ENCODE measurements at places on chromosomes 11 and 22.

GRCh38 chr22:46084943-46085827, 65.1 kb upstream of the PPARA start:
- DNase-seq, result peak; percentile 76

- DNase-seq, result no peak
Observed at GRCh38 chr22:42863349-42863961, 6.4 kb upstream of the ARFGAP3 start.

GRCh38 chr11:83600661-83601060, 314.5 kb upstream of the CCDC90B start:
- no peak for DNase-seq

GRCh38 chr11:122309262-122309925, 193.4 kb upstream of the BLID start:
- peak; percentile 50 for DNase-seq

DNA sequence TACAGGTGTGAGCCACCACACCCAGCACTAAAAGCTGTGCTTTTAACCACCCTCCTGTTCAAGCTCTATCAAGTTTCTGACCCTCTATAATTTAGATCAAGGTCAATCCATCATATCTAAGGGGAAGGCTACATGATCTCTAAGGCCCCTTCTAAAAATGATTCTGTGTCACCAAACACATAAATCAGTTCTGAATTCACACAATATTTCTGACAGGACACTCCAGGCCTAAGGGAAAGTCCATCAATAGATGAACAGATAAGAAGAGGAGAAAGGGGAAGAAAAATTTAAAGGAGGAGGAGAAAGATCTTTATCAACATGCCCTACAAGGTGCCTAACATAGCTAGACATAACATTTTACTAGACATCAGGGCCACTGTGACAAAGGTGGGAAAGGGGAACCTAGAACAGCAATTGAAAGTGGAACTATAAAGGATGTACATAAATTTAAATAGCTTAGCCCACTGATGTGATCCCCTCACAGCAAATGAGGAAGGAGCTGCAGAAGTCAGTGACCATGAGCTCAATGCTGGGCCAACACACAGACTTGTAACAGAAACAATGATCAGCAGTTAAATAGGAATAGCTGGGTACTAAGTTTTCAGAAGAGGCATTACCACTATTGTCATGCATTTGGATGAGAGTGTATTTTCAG, 4.7 kb downstream of the PRCP start:
- no peak for DNase-seq

DNA sequence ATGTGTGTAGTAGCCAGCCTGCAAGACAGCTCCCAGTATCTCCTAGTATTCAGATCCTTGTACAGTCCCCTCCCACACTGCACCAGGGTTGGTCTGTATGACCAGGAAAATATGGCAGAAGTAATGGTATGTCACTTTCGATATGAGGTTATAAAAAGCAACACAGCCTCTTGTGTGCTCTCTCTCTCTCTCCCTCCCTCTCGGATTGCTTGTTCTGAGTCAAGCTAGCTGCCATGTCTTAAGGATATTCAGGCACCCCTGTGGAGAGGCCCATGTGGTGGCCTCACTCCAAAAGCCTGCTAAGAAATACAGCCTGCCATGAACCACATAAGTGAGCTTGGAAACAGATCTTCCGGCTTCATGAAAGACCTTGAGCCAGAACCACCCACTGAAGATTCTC, 25.4 kb downstream of the FXYD6 start:
- peak; percentile 32 for DNase-seq

DNA sequence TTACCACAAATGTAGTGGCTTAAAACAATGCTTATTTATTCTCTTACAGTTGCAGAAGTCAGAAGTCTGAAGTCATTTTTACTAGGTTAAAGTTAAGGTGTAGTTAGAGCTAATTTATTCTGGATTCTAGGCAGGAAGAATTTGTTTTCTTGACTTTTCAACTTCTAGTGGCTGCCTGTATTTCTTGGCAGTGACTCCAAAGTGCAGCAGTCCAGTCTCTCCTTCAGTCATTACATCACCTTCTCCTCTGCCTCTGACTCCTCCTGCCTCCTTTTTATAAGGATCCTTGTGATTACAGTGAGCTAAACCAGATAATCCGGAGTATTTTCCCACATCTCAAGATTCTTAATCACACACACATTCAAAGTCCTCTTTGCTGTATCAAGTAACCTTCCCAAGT, 581.4 kb downstream of the KCNA4 start:
- DNase-seq, result no peak

GRCh38 chr11:134696455-134696854, 284.4 kb upstream of the B3GAT1 start:
- DNase-seq, result no peak

GRCh38 chr22:39723899-39724351, 153.4 kb downstream of the CACNA1I start:
- DNase-seq, result peak; percentile 55

DNA sequence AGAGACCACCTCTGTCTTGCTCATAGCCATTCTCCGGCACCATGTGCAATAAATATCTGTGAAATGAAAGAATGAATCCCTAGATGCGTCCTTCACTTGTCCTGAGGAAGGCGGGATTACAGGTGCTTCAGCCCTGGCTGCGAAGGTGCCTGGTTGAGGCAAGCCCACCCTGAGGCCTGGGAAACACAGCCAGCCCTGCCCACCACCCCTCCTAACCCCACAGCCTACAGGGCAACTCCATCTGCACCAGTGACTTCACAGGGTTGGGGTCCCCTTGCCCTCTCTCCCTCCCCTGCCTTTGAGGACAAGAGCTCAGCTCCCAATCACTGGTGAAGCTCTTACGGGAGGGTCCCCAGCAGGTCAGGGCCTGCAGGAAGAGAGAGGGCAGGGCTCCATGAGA, 17.5 kb upstream of the SCGB1A1 start:
- DNase-seq, result no peak

- no peak for DNase-seq
Observed at GRCh38 chr11:102144357-102145355, 34.4 kb downstream of the YAP1 start.

GRCh38 chr11:24386546-24387397, 110.1 kb upstream of the LUZP2 start:
- no peak for DNase-seq

GRCh38 chr22:49290711-49291110, 537.0 kb downstream of the BRD1 start:
- DNase-seq, result peak; percentile 10

DNA sequence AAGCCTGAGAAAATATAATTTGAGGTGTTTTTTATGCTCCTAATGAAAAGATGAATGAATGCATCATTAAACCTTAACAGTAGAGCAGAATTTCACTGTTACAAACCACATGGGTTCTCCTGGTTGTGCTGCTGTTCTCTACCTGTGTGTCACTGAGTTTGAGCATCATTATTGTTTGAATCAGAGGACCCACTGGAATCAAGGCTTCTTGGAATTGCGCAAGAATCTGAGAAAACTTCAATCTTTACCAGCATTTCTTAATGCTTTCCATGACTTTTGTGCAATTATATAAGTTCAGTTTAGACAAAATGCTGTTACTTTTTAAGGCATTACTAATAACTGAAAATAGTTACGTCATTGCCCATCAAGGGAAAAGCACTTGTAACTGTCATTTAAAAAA, 18.8 kb upstream of the RBX1 start:
- no peak for DNase-seq

DNA sequence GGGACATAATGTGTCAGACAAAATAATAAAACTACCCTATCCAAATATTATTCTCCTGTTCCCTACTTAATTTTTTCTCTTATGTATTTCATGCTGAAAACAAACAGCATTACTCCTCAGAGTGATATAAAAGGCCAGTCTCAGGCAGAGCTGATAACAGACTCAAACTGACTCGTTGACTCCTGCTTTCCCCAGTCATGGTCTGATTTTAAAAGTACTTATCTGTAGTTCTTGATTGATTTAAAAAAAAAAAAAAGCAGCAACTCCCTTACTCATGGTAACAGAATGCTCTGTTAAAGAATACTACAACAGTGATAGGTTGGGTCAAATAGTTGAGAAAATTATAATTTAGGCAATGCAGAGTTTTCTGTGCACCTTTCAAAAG, 90.3 kb upstream of the BARX2 start:
- DNase-seq, result no peak

DNA sequence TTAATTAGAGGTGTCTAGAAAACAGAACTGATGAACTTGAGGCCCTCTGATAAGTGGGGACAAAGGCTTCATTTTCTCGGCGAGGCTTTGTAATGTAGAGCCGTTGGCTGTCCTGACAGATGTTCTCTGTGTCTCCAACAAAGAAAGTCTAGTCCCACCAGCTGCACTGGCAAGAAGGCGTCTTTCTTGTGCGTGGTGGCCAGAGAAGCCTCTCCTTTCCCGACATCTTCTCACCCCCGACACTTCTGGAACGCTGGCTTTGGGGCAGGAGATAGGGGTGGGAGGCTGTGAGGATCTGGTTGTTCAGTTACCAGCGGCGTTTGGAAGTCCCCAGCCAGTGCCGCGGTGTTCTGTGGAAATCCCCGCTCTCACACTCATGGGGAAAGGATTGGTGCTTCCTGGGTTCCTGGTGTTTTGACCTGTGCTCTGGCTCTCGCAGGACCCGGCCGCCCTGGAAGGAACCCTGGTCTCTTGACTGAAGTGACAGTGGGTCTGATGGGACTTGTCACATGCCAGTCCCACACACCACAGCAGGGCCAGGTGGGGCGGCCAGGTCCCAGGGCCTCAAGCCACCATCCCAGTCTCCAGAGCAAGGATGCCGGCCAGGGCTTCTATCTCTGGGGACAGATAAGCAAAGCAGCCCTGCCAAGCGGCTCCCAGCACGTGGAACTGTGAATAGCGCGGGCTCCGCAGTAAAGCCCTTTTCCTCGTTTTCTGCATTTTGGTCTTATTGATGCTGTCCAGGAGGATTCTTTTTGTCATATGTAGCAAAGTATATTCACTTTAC, 23.2 kb downstream of the FADS2 start:
- no peak for DNase-seq

DNA sequence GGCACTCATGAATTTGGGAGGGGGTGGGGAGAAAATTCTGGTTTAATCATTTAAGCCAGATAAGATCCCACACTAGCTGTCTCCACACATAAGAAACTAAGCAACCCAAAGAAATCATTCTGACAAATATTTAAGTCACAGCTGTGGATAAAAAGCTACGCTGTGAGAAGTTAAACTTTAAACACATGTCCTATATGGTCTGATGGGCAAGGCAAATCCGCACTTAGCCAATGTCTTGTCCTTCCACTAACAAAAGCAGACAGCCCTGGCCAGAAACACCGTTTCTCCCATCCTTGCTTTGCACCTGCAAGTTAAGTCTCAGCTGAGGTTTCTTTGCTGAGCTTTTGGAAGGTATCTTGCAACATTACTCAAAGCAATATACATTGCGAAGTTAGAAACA, 68.0 kb downstream of the ETS1 start:
- no peak for DNase-seq

DNA sequence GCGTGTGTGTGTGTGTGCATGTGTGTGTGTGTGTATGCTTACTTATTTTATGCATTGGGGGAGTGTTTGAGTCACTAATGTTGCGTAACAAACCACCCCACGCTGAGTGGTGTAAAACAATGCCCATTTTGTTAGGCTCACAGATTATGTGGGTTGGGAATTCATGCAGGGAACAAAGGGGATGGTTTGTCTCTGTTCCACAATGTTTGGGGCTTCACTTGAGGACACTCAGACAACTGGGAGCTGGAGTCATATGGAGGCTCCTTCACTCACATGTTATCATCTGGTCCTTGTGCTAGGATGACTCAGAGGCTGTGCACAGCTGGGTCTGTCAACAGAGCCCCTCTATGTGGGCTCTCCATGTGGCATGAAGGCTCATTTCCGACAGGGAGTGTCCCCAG, 51.3 kb upstream of the LARGE1 start:
- DNase-seq, result no peak

DNA sequence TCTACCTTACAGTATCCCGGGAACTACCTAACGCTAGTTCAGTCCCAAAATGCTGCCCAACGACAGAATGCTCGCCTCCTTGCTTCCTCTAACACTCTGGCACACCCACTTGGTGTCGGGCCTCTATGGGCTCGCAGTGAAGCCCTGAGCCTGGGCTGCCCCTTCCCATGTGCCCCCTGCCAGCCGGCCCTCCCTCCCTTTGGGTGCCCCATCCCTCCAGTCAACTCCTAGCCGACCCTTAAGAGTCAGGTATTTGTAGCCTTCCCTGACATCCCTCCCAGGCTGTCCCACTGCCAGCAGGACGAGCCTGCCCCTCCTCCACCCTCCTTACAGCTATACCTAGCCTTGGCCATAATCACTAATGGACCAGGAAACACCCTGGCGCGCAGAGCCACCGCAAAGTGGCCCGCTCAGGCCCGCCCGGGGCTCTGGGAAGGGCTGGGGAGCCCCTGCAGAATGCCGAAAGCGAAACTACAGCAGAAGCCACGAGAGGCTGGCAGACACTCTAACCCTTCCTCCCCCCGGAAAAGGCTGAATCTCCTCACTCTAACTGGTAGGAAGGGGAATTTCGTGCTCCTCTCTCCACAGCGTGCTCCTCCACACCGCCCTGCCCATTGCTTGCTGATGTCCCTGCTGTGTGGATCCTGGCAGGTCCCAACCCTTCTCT, 8.2 kb downstream of the CBX7 start:
- peak; percentile 35 for DNase-seq

DNA sequence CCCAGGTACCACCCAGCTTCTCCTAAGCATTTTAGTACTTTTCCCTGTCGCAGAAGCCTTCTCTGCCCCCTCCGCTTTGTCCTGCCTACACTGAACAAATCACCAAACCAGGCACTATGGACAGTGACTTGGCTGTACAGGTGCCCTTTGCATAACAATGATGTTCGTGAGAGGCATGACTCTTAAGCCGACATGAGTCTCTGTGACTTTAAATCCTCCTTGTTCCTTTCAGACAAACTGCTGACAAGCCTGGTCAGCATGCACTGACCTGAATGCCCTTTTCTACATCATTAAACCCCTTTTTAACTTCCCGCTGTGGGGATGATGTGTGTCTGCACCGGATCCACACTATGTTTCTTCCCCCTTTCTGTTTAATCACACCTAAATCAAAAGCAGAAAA, 16.6 kb downstream of the CAVIN3 start:
- DNase-seq, result no peak

- DNase-seq, result no peak
Observed at GRCh38 chr11:66625041-66625751, 8.8 kb downstream of the RBM14 start.

DNA sequence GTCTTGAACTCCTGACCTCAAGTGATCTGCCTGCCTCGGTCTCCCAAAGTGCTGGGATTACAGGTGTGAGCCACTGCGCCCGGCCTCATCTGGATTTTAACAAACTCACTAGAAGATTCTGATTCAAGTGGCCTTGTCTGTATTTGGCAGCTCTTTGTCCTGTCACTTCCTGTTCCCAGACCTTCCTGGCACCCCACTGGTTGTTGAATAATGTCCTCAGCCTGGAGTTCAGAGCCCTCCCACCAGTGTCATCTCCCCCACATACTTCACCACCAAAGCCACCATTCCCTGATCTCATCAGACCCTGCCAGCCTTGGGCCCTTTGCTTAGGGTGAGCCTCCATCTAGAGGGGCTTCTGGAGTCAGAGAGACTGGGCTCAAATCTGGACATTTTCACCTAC, 3.3 kb downstream of the PELI3 start:
- no peak for DNase-seq

DNA sequence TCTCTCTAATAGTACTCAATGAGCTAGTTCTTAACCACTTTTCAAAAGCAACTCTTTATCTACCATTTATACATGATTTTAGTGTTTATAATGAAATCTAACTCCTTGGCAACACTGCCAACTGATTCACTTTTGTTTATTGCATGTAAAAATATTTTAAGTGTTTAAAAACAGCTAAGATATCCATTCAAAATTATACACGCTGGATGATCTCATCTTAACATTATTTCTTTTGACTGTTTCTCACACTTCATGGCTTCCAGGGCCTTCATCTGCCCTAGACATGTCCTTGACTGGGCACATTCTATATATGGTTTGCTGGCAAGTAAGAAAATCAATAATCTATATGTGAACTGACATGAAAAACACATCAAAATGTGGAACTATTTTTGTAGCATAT, 414.6 kb upstream of the LUZP2 start:
- no peak for DNase-seq
